ENCODE measurements at places on chromosomes 13 and 19.
A peak's percentile ranks its signal among the peaks of the same experiment; 100 is the strongest.

DNA sequence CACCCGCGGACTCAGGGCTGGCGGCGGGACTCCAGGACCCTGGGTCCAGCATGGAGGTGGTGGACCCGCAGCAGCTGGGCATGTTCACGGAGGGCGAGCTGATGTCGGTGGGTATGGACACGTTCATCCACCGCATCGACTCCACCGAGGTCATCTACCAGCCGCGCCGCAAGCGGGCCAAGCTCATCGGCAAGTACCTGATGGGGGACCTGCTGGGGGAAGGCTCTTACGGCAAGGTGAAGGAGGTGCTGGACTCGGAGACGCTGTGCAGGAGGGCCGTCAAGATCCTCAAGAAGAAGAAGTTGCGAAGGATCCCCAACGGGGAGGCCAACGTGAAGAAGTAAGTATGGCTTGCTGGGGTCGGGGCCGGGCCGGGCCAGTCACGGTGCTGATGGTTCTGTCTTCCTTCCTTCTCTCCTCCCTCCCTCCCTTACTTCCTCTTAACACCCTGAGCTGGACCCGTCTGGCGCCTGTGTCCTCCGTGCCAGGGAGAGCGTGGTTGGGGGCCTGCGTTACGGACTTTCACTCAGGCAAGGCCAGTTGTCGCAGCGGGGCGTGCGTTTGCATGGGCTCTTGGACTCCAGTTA lies 1.4 kb downstream of the STK11 start:
- DNase-seq, result peak; percentile 76

- no peak for DNase-seq
Observed at GRCh38 chr19:28858933-28859332, 354.0 kb downstream of the UQCRFS1 start.

DNA sequence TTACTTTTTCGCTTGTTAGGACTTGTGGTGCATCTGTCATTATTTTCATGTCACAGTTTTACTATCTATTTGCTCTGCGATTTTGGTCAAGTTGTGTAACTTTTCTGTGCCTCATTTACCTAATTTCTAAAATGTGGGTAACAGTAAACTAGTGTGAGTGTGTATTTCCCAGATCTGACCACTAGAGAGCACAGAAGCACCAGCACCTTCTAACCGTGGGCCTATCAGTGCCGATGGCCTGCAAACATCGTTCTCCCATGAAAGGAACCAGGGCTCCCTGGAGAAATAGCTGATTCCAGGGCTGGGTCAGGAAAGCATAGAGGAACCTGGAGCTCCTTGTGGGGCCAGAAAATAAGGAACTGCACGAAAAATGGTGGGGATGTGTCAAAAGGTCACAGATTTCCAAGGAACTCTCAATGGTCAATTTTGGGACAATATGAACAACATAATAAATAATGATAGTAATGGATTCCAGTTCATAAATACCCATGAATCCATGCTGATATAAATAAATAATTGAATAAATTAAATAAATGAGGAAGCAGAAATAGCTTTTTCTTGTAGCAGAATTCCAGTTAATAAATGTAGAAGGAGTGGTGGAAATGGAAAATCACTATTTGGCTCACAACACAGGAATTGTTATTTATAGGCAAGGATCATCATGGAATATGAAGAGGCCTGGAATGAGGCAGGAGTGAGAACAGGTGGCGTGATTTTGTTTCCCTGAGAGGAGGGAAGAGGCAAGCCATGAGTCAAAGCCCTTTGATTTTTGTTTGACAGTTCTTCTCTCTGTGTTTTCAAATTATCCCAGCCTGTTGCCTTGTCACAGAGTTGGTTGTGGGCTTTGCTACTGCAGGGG lies 31.1 kb downstream of the CEACAM8 start:
- DNase-seq, result no peak

DNA sequence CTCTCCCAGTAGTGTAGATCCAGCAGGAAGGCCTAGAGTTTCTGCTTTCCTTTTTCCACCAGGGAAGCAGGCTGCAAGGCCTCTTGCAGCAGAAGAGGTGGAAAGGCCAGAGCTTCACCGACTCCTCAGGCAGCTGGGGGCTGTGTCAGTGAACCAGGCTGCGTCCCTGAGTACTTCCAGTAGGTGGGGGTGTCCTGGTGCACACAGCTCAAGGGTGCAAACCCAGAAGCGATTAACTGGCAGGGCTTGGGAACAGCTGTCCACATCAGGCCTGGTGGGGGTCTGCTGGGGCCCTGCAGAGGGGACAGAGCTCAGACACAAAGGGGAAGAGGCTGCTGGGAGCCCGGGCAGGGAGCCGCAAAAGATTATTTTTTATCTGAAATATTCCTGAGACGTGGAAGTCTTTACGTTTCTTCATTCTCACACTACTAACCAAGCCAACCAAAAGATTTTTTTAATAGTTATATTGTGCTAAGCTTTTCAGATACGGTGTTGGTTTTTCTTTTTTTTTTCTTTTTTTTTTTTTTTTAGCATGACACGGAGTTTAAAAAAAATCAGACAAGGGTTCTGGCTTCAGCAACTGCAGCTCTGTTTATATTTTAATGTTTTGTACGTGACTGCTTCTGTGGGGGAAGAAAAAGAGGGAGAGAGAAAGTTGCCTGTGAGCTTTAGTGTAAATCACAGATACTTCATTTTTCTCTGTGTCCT lies 11.0 kb downstream of the TSHZ3 start:
- DNase-seq, result peak; percentile 19

DNA sequence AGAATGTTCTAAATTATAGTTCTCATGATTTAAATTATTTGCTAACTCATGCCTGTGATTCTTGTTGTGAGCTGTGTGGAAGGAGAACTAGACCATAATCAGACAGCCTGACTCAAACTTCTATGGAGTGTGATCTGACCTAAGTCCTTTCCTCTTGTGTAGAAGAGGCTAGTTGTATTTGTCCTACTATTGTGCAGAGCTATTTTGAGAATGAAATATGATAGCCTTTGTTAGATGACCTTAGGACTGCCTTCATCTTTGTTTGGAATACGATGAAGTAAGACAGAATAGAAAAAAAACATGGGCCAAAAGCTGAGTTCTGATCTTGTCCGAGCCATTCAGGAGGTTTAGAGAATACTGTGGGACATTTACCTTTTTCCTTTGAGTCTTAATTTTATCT lies 119.4 kb downstream of the STOML3 start:
- DNase-seq, result no peak

DNA sequence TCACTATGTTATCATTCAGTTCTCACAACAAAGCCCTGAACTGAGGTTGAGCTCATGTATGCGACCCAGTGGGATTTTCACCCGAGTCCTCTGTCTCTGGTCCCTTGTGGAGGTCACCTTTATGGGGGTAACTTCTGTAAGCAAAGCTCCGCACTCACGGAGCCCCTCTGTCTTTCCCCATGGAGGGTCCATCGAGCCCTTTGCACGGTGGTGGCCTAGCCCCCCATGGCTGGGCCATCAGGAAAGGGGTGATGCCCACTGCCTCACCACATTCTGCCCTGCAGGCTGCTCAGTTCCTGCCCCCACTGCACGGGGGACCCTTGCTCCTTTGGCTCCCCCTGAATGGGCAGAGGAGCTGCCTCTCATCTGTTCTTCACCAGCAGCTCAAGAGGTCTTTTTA lies 39.6 kb downstream of the CHST8 start:
- DNase-seq, result no peak

DNA sequence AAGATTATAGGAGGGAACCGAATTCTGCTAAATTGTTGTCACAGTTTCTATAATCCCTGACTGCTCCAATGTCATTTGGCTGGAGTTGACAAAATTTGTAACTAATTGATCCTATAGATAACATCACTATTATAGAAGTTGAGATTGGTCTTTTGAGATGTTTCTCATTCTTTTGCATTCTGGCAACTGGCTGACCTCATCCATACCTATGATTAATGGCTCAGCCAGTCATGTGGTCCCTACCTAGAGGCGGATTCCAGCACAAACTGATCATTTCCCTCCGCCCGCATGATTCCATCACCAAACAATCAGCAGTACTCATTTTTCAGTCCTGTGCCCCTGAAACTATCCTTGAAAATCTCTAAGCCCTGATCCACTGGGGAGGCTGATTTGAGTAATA lies 4.2 kb downstream of the PSG2 start:
- DNase-seq, result no peak
